Endothelial cell (in vitro differentiated cells): ENCODE measurements at places on chromosomes 2 and 18. TPM values are rescaled to one million over a fixed set of nuclear protein-coding genes. Genes with fewer than 3 reads are reported as not detected.

MERTK gene
- total RNA-seq, result 12.3 TPM

RND3 gene
- total RNA-seq, result 2.9 TPM

DNAJB2 gene
- 64.3 TPM for total RNA-seq

LONRF2 gene
- total RNA-seq, result not detected

DYNAP gene
- not detected for total RNA-seq

STAT4 gene
- total RNA-seq, result 1.1 TPM

TCF23 gene
- total RNA-seq, result not detected

CDH20 gene
- total RNA-seq, result not detected

ABCG5 gene
- total RNA-seq, result not detected

MC5R gene
- 0.56 TPM for total RNA-seq

DES gene
- 0.10 TPM for total RNA-seq

MOCOS gene
- total RNA-seq, result 0.56 TPM

DSC2 gene
- 65.4 TPM for total RNA-seq

SERPINB5 gene
- not detected for total RNA-seq

CTLA4 gene
- not detected for total RNA-seq

RBM44 gene
- total RNA-seq, result 0.44 TPM

DNAH6 gene
- total RNA-seq, result 7.8 TPM

KIF1A gene
- 52.2 TPM for total RNA-seq

PLEKHH2 gene
- 1.6 TPM for total RNA-seq

TEKT4 gene
- not detected for total RNA-seq

CD207 gene
- total RNA-seq, result 0.74 TPM

HAUS1 gene
- 44.9 TPM for total RNA-seq

KCTD18 gene
- 6.4 TPM for total RNA-seq

EFHD1 gene
- 1.6 TPM for total RNA-seq

NOL4 gene
- 0.67 TPM for total RNA-seq

NEU2 gene
- total RNA-seq, result not detected

PLGLB2 gene
- total RNA-seq, result 1.5 TPM

EVX2 gene
- total RNA-seq, result not detected

UXS1 gene
- total RNA-seq, result 60.4 TPM

NIFK gene
- total RNA-seq, result 153 TPM

PSTPIP2 gene
- total RNA-seq, result 7.8 TPM

ORMDL1 gene
- total RNA-seq, result 60.7 TPM

SERPINB12 gene
- not detected for total RNA-seq

CCDC148 gene
- 2.2 TPM for total RNA-seq

C1QL2 gene
- not detected for total RNA-seq

SLC9A4 gene
- 0.08 TPM for total RNA-seq

PAX3 gene
- total RNA-seq, result 16.5 TPM

DUSP2 gene
- not detected for total RNA-seq

LTBP1 gene
- total RNA-seq, result 327 TPM

SIX3 gene
- total RNA-seq, result not detected

GAL3ST2 gene
- not detected for total RNA-seq

RESP18 gene
- not detected for total RNA-seq

PIEZO2 gene
- total RNA-seq, result 8.4 TPM

SP100 gene
- total RNA-seq, result 8.3 TPM

IL36G gene
- total RNA-seq, result not detected

AQP12B gene
- not detected for total RNA-seq

UGT1A8 gene
- not detected for total RNA-seq

TBR1 gene
- 0.08 TPM for total RNA-seq

SOX11 gene
- total RNA-seq, result 39.4 TPM

NPC1 gene
- 24.1 TPM for total RNA-seq

PTPN18 gene
- total RNA-seq, result 16.3 TPM

RAPGEF4 gene
- 7.5 TPM for total RNA-seq

SMAD7 gene
- 30.1 TPM for total RNA-seq

TTC31 gene
- 16.8 TPM for total RNA-seq

CDKL4 gene
- 0.92 TPM for total RNA-seq

SNTG2 gene
- total RNA-seq, result 23.2 TPM
